ENCODE measurements at places on chromosomes 3 and 15.

DNA sequence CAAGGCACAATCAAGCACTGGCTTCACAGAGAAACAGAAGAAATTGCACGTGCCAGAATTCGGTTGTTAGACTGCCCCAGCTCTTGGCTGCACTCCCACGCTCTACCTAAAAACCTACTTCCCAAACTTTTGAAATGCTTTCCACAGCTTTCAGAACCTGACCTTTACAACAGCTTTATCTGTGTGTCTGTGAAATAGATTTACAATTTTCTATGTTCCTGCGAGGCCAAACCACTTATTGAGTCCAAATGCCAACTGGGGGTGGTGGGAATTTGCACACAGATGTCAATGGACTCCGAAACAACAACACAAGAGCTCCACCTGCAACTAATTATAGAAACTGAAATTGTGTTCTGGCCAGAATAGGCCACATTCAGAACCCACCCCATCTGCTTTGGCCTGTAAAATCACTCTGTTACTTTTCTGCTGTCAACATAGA, 44.6 kb downstream of the ERC2 start:
- no peak for DNase-seq

DNA sequence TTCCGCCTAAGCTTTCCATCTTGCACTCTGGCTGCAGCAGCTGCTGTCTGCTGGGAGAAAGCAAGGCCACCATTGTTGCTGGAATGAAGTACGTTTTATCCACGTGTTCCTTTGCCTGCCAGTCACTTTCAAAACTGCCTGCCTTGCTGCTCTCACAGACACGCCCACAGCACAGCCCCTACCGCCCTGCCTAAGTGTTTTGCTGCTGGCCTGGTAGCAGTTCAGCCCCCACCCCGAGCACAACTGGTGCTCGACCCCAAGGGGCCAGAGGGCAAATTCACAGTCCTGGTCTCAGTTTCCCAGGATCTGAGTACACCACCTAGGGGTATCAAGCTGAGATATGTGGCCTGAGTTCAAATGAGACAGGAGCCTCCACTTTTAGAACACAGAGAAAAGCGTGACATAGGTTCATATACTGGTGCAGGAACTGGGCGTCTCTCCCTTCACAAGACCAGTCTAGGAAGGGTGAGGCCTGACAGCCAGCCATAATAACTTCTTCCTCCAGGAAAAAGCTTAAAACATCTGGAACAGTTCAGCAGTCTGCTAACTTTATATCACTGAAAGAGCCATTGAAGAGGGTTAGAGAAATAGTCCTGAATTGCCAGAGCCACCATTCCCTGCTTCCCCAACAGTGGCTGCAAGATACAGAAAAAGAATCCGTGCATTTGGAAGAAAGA, 1012.3 kb downstream of the ZPLD1 start:
- no peak for DNase-seq

- no peak for DNase-seq
Observed at GRCh38 chr3:28586325-28586724, 237.7 kb upstream of the AZI2 start.

- DNase-seq: peak; percentile 85
Observed at GRCh38 chr3:151135541-151136337, 50.3 kb downstream of the MED12L start.

- DNase-seq: no peak
Observed at GRCh38 chr3:55017876-55018275, 90.0 kb upstream of the LRTM1 start.

- DNase-seq: peak; percentile 78
Observed at GRCh38 chr3:72520690-72521308, 327.4 kb downstream of the SHQ1 start.

GRCh38 chr15:27589260-27589659, 509.9 kb downstream of the OCA2 start:
- DNase-seq: no peak

GRCh38 chr15:92733934-92734521, 78.5 kb upstream of the FAM174B start:
- DNase-seq: peak; percentile 42

DNA sequence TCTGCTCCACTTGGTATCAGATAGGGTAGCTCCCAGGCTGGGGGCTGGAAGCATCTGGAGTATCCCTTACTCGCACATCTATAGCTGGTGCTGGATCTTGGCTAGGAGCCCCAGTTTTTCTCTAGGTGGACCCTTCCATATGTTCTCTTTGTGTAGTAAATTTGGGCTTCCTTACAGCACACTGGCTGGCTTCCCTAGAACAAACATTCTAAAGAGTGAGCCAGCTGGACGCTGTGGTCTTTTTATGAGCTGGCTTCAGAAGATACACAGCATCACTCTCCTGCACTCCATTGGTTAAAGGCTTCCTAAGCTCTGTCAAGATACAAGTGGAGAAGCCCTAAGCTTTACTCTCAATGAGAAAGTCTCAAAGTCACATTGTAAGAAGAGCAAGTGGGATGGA, 322.1 kb downstream of the WDR72 start:
- DNase-seq: no peak

DNA sequence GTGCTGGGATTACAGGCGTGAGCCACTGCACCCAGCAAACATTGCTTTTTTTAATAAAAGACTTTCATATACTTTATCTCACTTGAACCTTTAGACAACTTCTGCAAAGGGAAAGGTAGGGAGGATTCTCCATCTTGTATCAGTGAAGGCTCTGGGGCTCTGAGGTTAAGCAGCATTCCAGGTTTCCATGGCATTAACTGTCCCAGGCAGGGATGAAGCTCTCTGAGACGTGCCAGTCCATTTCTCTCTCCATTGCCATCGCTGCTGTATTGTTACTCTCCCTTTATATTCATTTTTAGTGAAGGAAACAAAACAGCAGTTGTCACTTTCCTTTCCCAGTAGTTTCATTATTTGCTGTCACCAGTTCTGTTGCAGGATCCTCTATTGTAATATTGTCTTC, 342.4 kb downstream of the LPP start:
- no peak for DNase-seq

DNA sequence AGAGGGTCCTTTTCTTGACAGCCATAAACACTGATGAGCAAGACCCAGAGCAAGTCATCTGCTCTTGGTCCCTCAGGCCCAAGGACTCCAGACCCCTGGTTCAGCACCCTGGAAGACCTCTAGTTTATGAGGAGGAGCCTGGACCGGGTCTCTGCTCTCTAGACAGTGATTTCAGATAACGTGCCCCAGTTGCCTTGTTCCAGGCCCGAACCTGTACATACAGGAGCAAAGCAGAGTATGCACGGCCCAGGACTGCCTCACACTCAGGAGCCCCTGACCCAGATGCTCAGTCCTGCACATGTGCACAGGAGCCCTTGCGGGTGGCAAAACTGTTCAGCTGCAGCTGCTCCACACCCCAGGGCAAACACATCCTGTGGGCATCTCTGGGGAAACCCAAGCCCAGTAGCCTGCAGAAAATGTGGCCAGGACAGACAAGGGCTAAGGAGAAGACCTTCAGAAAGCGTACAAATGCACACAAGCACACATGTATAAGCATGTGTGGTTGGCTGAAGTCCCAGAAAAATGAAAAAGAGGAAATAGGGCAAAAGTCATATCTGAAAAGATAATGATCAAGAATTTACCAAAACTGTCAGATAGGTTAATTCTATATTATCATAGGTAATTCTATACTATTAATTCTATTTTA, 59.9 kb upstream of the CORO2B start:
- DNase-seq: no peak

- no peak for DNase-seq
Observed at GRCh38 chr15:22827125-22827524, 11.3 kb upstream of the NIPA2 start.

DNA sequence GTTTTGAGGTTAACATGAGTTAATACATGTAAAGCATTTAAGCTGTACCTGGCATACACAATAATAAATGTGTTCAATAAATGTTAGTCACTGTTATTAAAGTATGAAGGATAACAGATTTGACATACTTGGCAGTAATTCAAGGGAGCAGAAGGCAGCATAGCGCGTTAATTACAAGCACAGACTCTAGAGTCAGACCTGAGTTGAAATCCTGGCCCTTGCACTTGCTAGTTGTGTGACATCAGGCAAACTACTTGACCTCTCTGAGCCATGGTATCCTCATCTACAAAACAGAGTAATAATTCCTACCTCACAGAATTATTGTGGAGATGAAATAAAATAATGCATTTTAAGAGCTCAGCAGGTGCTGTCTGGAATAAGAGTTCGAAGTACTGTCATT, 5.4 kb downstream of the IFT122 start:
- DNase-seq: no peak

DNA sequence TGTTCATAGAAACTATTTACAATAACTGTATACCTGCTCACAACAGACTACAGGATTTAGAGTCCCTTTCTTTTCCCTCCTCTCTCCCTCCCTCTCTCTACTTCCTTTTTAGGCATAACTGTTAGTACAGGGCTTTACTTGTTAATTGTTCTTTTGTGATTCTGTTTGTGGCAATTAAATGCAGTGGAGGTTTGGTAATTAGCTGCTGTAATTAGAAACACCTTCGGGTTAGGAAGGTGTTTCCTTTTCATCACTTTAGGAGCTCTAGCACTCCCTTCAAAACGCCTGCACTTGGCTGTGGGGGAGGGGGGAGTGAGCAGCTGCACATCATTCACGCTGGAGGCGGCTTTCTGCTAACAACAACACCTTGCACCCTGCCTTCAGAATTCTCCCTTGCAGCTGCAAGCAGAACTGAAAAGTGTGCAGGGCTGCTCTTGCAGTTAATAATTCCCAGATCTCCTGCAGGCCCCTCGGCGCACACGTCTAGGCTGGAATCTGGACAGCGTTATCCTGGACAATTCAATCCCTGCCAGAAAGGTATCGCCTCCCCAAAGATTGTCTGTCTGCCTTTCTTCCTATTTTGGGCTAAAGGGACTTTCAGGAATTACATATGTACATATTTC, 242.6 kb upstream of the RGMA start:
- no peak for DNase-seq

GRCh38 chr3:153339065-153339464, 177.0 kb downstream of the RAP2B start:
- no peak for DNase-seq

GRCh38 chr3:131786386-131786785, 248.4 kb downstream of the CPNE4 start:
- DNase-seq: no peak

- peak; percentile 65 for DNase-seq
Observed at GRCh38 chr3:30631243-30631904, 25.0 kb downstream of the TGFBR2 start.

GRCh38 chr3:162165346-162165745, 668.7 kb downstream of the OTOL1 start:
- no peak for DNase-seq

DNA sequence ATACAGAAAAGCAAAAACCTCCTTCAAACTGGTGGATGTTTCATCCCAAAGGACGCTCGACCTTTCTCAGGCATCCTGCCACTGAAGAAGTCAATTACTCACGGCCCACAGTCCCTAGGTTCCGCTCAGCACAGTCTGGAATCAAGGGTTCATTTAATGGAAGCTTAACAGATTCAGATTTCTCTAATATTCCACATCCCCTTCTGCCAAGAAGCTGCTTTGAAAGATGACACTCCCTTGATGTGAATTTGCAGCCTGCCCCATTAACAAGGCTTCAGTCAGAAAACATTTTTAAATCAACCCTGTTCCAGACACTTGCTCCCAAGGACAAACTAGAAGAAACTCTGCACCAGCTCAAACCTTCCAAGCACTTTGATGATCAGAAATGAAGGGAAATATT, 81.2 kb downstream of the LIPC start:
- no peak for DNase-seq

GRCh38 chr3:104385421-104385820, 981.3 kb upstream of the ALCAM start:
- DNase-seq: no peak

DNA sequence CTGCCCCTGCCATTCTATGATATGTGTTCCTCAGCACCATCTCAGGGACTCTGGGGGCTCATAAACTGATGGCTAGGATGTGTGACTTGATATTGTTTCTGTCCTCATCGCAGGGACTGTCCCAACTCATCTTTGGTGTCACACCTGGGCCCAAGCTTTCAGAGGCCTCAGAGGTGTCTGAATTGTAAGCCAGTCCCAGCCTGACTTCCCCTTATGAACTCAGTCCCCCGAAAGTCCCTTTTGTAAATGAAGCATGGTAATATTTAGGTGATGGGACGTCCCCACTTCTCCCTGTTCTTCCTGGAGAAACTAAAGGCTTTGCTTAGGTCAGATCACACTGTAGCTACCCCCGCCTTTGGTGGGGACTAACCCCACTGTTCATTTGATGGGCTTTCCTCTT, 142.4 kb upstream of the TLE3 start:
- peak; percentile 46 for DNase-seq

- DNase-seq: no peak
Observed at GRCh38 chr3:155815030-155815545, 9.0 kb upstream of the C3orf33 start.

- DNase-seq: peak; percentile 86
Observed at GRCh38 chr15:39920510-39921273, 626 bp upstream of the GPR176 start.

- no peak for DNase-seq
Observed at GRCh38 chr3:127640042-127640355, 11.0 kb downstream of the PODXL2 start.

- no peak for DNase-seq
Observed at GRCh38 chr3:133362539-133362938, 37.3 kb upstream of the BFSP2 start.

- DNase-seq: no peak
Observed at GRCh38 chr15:49900903-49901235, 218.2 kb downstream of the ATP8B4 start.

DNA sequence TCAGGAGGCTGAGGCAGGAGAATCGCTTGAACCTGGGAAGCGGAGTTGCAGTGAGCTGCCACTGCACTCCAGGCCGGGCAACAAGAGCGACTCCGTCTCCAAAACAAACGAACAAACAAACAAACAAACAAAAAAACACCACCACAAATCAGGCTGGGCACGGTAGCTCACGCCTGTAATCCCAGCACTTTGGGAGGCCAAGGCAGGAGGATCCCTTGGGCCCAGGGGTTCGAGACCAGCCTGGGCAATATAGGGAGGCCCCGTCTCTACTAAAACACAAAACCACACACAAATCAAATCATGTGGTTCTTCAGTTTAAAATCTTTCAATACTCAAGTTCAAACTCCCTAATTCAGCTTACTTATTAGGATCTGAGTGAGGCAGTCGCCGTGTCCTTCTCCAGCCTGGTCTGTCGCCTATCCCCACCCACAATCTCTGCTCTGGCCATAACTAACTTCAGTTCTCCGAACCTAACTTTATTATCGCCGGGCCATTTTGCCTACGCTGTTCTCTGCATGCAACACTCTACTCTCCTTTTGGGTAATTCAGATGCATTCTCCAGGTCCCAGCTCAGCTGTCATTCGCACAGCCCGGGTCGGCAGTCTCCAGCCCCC, 660 bp upstream of the RTF1 start:
- no peak for DNase-seq

- no peak for DNase-seq
Observed at GRCh38 chr3:148101061-148101460, 596.6 kb upstream of the AGTR1 start.

- no peak for DNase-seq
Observed at GRCh38 chr3:174767853-174768382, 91.2 kb upstream of the NAALADL2 start.

DNA sequence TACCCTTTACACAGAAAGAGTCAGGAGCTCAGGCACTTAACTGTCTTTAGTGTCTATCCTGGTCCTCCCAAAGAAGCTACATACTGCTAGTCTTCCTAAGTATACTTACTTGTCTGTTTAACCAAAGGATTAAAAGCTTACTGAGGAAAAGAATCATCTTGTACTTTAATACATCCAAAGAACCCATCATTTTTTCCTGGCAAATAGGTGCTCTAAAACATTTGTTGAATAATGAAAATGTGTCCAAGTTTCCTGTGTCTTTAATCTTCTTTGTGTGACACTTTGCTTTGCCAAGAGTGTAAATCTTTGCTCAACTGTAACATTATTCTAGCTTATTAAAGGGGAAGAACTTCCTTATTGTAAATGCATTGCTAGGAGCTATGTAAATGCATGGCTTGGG, 519.2 kb downstream of the OTOL1 start:
- DNase-seq: no peak

All from stimulated activated naive CD8-positive, alpha-beta T cell treated with anti-CD3 and anti-CD28 coated beads, Interleukin-15, amount 100 ng/mL, for 72 hours (primary cell).